ENCODE measurements at places on chromosomes 12 and 14. TPM values are rescaled to one million over a fixed set of nuclear protein-coding genes. Genes with fewer than 3 reads are reported as not detected.

GRCh38 chr14:54822685-54823084 lies 79.9 kb downstream of the GCH1 start:
- no peak overlapping the region for H3K27ac ChIP-seq
- H3K4me3 ChIP-seq = no peak overlapping the region
- no peaks in the 10 kb centered on the region for H3K27me3 ChIP-seq
- H3K4me1 ChIP-seq = no peaks in the 10 kb centered on the region
- no peak for DNase-seq
- H3K36me3 ChIP-seq = no peaks in the 10 kb centered on the region

GRCh38 chr12:7497661-7498060 lies 5.9 kb downstream of the CD163 start:
- H3K27me3 ChIP-seq = peaks cover 5% of the 10 kb centered on the region
- H3K27ac ChIP-seq = no peak overlapping the region
- H3K36me3 ChIP-seq = no peaks in the 10 kb centered on the region
- H3K4me1 ChIP-seq = no peaks in the 10 kb centered on the region
- no peak for DNase-seq

- H3K4me1 ChIP-seq = no peaks in the 10 kb centered on the region
- no peak overlapping the region for H3K27ac ChIP-seq
- DNase-seq = no peak
- H3K36me3 ChIP-seq = no peaks in the 10 kb centered on the region
Measured at GRCh38 chr12:131674373-131674772, 36.5 kb upstream of the SFSWAP start.

- H3K4me1 ChIP-seq = peaks cover 1% of the 10 kb centered on the region
- no peak overlapping the region for H3K27ac ChIP-seq
- no peak for DNase-seq
- peak overlapping the region; percentile 16 for H3K4me3 ChIP-seq
- no peaks in the 10 kb centered on the region for H3K27me3 ChIP-seq
Measured at GRCh38 chr12:131808744-131809371, 19.3 kb upstream of the MMP17 start.

- DNase-seq = no peak
- no peaks in the 10 kb centered on the region for H3K4me1 ChIP-seq
- H3K27me3 ChIP-seq = no peaks in the 10 kb centered on the region
Measured at GRCh38 chr12:92641291-92641690, 61.5 kb upstream of the PLEKHG7 start.

Gene DAO
- total RNA-seq = not detected

Gene SUSD6
- total RNA-seq = 31.9 TPM

All from stomach (tissue), 19 donors.